ENCODE measurements at places on chromosomes 7 and 10. TPM values are rescaled to one million over a fixed set of nuclear protein-coding genes. Genes with fewer than 3 reads are reported as not detected.

DNA sequence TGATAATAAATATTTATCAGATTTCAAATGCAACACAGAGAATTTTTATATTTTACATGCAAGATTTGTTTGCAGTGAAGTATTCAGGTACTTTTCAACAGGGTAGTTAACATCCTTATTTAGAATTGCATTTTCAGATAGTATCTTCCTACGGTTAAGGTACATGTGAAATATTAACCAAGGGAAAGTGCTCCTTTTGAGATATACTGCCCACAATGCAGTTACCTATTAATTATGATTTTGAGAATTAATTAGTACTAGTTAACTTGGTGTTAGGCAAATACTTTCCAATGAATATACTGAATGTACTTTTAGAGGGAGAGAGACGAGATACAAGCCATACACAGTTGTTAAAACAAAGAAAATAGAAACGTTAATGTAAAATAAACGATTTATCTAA, 206.2 kb upstream of the YAE1 start:
- no peak for DNase-seq

GRCh38 chr10:65805993-65806392, 1119.8 kb upstream of the LRRTM3 start:
- no peak for DNase-seq

GRCh38 chr7:85452674-85453073, 265.8 kb upstream of the SEMA3D start:
- no peak for DNase-seq

- peak; percentile 82 for DNase-seq
Observed at GRCh38 chr10:112793202-112793921, 156.7 kb upstream of the TCF7L2 start.

DNA sequence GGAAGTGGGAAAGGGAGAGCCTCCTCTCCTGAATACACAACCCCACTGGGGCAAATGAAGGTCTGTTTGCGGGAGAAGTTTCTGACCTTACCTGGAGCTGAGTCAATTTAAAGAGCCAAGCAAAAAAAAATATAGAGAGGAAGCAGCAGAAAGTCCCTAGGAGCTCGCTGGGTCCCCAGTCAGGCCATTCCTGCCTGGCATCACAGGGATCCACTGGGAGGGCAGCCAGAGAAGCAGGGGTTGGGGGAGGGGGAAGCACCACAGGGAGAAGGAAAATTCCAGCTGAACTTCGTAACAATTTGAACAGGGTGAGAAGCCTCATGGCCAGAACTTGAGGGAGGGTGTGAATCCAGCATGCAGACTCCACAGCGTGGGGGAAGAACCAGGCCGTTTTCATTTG, 298.7 kb downstream of the LRRTM3 start:
- no peak for DNase-seq

- no peak for DNase-seq
Observed at GRCh38 chr7:114917211-114917839, 4.6 kb upstream of the MDFIC start.

DNA sequence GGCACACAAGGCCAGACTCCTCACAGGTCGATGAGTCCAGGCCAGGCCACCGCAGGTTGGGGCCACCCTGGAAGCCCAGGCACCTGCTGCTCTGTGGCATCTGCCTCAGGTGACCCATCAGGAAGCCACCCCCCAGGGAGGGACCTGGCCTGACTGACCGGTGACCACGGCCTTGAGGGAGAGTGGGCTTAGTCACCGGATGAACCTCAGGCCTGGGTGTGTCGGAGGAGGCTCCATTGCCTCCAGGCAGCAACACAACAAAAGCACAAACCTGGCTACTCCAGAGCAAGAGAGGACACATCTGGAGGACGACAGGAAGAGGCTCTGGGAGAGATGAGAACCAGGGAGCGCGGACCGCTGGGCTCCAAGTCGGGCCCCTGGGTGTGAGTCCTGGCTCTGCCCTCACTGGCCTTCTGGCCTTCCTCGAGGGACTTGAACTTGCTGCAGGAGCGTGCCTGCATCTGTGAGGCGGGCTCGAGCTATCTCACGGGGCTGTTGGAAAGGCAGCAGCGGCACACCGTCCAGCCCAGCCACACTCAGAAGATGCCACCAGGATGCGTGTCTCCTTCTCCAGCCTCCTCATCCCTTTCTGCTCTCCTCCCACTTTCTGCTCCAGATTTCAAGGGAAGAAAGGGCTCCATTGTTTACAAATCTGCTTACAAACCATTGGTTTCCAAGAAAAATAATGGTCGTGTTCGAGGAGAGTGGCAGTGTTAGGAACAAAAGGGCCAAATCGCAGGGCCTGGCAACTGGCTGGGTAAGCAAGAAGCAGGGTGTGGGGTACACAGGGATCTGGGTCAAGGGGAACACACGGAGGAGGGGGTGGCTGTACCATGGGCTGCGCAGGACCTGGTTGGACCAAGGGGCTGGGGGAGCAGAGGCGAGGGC, 152.9 kb downstream of the ADAM12 start:
- no peak for DNase-seq

DNA sequence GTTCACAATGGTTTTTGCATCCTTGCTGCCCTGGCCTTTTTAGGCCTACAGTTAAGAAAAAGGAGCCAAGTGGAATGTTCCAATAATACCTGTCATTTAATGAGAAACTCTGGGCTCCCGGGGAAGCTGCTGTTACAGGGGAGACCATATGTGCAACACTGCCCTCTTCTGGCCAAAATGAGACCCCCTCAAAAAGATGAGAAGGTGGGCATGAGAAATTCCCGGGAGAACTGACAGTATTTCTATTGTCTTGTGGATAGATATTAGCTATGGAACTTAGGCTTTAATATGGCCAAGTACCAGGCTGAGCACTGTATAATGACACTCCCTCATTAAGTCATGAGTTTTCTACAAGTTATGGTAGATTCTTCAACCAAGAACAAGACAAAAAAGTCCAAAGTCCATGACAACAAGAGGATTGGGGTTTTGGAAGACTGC, 99.4 kb downstream of the CCDC3 start:
- DNase-seq = peak; percentile 66

GRCh38 chr10:100504096-100504495, 15.6 kb downstream of the SEC31B start:
- no peak for DNase-seq

GRCh38 chr7:27375958-27376357, 133.4 kb downstream of the EVX1 start:
- no peak for DNase-seq

DNA sequence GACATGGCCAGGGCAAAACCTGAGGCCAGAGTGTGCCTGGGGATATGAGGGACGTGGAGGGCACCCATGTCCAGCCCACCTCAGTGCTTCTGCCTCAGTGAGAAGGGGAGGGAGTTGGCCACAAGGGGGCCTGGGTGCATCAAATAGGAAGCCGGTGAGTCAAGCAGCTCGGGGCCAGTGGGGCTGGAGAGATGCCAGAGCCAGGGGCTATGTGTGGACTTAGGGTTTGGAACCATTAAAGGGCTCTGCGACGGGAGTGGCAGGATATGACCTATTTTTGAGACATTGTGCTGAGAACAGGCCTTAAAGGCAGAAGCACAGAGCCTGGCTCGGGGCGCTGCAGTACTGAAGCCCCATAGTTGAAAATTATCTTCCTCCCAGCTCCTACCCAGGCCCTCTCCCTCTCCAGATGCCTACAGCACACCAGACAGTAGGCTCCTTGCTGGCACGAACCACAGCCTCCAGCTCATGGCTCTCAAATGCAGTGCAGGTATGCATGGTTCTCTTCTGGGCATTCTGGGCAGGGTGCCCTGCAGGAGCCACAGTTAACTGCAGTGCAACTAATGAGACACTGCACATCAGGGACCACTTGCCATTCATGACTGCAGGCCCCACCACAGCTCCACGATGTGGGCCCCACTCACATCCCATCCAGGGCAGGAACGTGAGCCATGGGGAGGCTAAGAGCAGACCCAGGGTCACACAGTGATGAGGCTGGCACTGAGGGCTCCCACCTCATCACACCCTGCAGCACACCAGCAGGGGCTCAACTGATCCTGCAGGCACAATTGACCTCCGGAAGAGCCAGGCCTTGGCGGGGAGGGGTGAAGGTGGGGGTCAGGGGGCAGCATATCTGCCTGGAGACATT, 7.2 kb upstream of the PGAM2 start:
- peak; percentile 82 for DNase-seq

DNA sequence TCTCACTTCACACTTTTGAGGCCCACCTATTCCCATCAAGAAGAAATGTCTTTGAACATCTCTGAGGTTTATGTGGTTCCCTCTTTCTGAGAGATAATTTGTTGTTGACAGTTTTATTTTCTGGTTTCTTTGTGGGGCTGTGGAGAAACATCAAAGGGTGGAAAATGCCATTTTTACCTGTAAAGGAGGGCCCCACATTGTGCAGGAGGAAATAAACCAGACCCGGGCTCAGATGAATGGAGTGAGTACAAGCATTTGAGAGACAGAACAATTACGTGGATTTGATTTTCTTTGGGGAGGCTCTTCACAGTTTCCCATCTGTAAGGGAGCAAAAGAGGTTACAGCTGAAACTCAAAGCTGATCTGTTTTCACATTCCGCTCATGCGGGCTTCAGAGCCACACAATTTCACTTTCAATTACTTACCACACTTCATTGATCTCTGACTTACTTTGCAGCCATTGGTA, 29.8 kb downstream of the ITPRIP start:
- peak; percentile 19 for DNase-seq

DNA sequence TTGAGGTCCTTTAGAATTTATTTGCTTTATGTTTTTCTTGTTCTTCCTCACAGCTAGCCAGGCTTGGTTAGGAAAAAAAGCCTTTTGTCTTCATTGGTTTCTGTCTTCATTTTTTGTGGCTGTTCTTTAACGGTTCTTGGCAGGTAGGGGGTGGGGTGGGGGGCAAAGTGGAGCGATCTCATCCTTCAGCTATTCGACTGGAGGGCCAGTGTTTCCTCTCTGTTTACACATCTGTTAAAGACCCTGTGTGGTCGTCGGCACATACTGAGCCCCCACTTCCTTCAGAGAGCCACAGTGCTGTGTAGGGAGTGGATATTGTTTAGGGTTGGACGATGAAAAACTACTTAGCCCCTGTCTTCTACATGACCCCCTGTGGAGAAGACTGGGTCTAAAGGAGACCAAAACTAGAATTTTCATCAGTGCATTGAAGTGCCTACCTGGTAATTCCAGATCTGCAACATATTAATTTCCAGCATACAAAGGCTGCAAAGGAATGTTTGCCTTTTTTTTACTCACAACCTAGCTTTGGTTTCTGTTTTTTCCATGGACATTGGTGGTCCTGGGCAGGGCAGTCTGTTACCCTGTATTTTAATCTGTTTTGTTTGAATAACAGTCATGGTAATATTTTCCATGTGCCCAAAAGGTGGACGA, 29.0 kb downstream of the PRPF18 start:
- peak; percentile 62 for DNase-seq

DNA sequence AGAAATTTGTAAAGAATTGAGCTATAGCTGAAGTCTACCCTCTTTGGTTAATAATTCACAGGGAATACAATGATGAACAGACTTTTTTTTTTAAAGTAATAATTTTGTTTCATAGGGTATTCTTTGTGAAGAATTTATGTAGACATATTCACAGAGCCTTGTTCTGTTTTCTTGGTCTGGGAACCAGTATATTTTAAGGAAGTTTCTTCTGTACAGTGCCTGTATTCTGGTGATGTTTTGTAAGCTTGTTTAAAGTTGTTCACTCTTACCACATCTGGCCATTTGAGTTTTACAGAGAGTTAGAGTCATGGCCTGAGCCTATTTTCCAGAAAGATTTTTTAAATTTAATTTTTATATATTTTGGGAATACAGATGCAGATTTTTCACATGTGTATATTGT, 70.3 kb downstream of the CCSER2 start:
- no peak for DNase-seq

GRCh38 chr10:3199488-3199887, 26.9 kb upstream of the PITRM1 start:
- DNase-seq = no peak

DNA sequence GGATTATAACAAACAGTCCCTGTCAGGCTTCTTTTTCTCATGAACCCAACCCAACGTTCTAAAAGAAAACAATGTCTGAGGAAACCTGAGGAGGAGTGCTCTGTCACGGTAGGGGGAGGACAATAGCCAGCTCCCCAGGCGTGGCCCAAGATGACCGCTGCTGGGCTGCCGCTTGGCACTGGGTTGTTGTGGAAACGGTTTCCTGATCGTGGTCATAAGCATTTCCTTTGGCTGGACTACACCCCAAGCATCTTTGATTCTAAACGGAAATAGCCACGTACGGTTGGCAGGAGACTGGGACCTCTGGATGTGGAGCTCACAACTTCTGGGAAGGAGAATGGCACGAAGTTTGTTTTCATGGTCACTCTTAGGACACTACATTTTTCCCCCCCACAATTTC, 30.4 kb upstream of the DMBT1 start:
- DNase-seq = no peak

- no peak for DNase-seq
Observed at GRCh38 chr10:98815039-98815885, 368.5 kb upstream of the HPS1 start.

DNA sequence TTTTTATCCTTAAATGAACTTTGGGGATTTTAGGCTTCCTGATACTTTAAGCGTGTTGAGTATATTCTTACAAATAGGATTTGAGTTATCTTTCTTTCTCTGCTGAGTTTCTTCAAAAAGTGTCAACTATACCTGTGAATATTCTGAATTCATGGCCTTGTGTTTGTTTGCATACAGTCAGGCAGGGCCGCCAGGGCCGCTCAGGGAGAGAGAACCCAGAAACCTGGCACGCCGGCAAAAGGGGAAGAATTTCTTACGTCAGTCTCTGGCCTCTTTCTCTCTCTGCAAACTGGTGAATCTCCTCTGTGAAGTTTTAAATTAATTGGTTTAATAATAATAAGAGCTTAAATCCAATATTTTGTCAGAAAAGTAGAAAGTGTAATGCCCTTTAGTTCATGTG, 29.3 kb upstream of the BNIP3 start:
- no peak for DNase-seq

DNA sequence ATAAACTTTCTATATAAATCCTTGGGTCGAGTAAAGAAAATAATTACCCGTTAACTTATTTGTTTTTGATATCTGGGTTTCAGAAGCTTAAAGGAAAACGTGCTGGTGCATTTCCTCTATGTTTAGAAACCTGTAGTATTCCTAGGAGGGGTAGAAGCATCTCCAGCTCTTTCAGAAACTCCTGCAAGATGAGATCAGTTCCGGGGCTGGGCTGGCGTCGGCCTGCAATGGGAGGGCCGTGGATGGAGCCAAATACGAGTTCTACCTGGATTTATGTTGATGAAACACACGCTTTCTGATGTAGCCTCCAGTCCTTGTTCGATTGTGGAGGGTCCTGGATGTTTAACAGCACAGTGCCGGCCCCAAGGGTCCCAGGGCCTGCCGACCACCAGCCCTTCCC, 35.8 kb upstream of the DIP2C start:
- DNase-seq = no peak

The LOXL4 gene
- 52.6 TPM for total RNA-seq

The AGMO gene
- not detected for total RNA-seq

The CTAGE4 gene
- total RNA-seq = 0.17 TPM

The TMEM178B gene
- total RNA-seq = under 0.01 TPM

The NAT16 gene
- total RNA-seq = not detected

The AASS gene
- total RNA-seq = 31.6 TPM

The MSMB gene
- not detected for total RNA-seq

The OLAH gene
- total RNA-seq = not detected

Data from fibroblast of lung (primary cell).